NCI-H2081 (cell line): ENCODE measurements at places on chromosomes 2 and 18.

DNA sequence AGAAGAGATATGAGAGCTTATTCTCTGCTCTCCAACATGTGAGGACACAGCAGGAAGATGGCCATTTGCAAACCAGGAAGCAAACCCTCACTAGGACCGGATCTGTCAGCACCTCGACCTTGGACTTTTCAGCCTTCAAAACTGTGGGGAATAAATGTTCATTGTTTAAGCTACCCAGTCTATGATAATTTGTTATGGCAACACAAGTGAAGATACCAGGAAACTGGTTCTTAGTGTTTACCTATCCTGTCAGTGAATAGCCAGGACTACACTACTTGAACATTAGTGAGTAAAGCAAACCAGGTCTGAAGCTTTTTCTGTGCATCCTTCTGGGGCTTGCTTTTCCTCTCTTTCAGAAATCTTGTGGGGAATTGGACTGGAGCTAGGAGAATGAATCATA lies 44.4 kb upstream of the BARD1 start:
- DNase-seq, result no peak

- DNase-seq, result peak; percentile 73
These were observed at the start of gene DCC for GRCh38 chr18:52339891-52340371. Gene DCC, plus strand, starts transcription at chr18:52340197. Its CDS starts 591 bp downstream, at chr18:52340788.

DNA sequence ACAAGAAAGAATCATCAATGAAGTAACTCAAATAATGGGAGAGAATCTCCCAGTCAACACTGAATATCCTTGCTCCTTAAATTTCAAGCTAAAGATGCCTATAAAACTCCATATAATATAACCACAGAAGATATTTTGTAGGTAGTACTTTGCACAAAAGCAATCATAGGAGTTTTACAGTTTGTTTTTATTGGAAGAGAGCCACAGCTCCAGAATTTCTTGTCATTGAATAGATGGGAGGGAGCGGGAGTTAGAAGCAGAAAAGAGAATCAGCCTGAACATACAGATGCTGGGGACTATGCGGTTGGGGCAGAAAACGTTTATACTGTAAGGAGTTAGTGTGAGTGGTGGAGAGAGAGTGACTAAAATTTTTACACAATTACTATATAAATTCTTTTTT lies 18.3 kb upstream of the SMAD4 start:
- no peak for DNase-seq

- no peak for DNase-seq
These were observed 96.0 kb upstream of the MYCN start for GRCh38 chr2:15844211-15844801.

DNA sequence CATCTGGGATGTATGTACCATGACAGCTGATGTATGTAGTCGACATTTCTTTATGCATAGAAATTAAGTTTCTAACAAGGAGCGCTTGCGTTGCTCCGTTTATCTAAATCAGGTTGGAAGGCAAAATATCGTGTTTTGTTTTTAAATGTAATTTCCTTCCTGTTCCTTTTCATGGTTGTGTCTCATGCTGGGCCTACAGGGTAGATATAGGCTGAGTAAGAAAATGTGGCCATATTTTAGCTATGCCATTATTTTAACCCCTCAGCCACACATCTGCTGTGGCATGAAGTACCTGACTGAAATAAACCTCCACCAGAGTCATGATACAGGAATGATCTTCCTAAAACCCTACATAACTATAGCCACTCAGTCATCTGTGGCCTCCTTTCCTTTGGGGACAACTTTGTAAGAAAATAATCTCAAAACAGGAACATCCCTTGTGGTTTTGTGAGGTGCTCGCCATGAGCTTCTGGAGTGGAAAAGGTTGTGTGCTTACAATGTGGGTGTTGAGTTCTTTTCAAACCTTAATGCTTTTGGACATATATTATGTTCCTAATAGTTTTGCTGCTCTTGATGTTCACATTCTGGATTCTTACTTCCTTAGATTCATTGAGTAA lies 214.3 kb downstream of the FAM210A start:
- DNase-seq, result no peak

GRCh38 chr2:200329798-200330197 lies 23.3 kb downstream of the SPATS2L start:
- DNase-seq, result no peak

- no peak for DNase-seq
These were observed 24.3 kb downstream of the ACMSD start for GRCh38 chr2:134862674-134863073.

- DNase-seq, result no peak
These were observed 84.5 kb downstream of the AFF3 start for GRCh38 chr2:100057901-100058261.

GRCh38 chr2:15222856-15223255 lies 338.3 kb downstream of the NBAS start:
- DNase-seq, result no peak

- no peak for DNase-seq
These were observed 291.2 kb downstream of the RAD51AP2 start for GRCh38 chr2:17226941-17227490.

DNA sequence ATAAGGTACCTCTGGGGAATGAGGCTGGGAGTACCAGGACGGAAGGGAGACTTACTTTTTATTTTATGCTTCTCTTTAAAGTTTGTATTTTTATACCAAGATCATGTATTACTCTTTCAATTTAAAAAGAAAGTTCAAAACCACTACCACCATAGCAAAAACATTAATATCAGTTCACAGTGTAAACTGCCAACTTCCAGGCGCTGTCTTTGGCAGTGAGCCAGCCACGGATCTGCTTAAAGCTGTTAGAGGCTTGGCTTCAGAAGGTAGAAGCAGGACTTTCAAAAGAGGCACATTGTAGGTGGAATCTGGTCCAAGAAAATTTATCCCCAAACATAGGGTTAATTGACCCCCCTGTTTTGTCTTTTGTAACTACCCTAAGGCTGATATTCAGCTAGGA lies 74.8 kb downstream of the B3GNT2 start:
- DNase-seq, result peak; percentile 27
